ENCODE measurements at places on chromosomes 5 and 9.
A peak's percentile ranks its signal among the peaks of the same experiment; 100 is the strongest.

DNA sequence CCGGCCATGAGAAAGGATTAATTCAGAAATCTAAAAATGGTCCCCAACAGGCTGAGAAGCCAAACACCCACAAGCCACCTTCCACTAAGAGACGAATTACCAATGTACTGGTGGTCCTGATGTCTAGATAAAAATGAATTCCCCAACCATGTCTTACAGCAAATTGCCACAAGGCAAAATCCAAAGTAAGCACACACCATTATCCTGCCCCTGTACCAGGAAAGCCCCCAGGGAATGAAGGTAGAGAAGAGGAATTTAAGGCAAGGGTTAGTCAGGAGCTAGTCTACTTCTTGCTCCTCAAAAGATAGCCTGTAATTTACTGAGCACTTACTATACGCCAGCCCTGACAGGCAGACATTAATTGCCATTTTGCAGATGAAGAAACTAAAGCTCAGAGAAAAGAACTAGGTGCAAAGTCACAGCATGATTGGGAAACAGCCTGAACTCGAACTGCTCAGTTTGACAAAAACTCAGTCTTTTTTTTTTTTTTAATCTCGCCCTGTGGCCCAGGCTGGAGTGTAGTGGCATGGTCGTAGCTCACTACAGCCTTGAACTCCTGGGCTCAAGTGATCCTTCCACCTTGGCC, 64.3 kb downstream of the RAPGEF1 start:
- DNase-seq = no peak

DNA sequence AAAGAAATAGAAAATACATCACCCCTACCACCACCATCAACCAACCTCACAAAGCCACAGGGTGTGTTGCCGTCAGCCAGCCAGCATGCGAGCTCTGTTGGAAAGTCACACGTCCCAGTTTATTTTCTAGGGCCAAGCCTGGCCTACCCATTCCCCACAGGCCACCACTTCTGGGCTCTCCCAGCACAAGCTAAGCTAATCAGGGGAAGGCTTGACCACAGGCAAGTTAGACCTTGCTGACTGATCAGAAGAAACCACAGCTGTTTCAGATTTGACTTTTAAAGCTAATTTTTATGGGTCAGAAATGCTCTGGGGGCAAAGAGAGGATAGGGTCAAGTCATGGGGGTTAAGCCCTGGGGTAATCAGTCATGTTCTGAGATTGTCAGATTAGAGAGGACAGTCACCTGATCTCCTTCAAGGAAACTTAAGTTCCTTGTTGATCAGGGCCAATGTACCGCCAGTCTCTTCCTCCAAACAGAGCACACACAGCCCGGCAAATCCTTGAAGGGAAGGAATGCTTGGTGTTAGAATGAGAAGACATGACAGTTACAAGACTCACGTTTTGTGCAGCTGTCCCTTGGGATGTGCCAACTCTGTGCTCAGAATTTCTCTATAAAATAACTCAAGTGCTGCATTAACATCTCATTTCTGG, 7.6 kb downstream of the SHB start:
- DNase-seq = no peak

- peak; percentile 38 for DNase-seq
These were observed 36.8 kb downstream of the NDST1 start for GRCh38 chr5:150544611-150545219.

DNA sequence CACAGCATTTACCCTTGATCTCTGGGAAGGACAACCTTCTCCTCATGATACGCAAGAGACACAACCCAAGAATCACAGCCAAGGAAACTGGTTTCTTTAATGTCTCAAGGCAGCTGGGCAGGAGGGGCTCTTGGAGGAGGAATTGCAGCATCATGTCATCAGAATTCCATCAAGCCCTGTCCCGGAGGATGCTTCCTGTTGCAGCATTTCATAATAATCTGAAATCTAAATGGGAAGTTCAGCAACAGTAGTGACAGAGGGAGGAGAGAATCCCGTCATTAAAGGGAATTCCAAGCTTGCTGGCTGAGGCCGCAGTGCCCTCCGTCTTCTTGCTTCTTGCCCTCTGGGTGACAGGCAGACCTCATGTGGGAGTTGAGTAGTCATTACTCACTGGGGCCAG, 192.7 kb downstream of the TENT4A start:
- DNase-seq = no peak

DNA sequence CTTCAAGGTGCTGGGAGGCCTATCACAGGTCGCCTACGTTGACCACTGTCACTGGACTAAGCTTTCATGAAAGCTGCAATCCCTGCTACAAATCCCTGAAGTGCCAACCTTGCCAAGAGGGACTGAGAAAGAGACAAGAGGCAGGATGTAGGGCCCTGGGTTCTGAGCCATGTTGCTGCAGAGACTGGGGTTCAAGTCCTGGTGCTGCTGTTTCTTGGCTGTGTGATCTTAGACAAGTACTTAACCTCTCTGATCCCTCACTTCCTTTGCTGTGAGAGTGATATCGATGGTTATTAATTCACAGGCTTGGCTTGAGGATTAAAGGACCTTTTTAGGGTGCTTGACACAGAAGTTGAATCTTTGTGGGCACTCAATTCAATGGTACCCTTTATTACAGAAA, 15.5 kb downstream of the CSF1R start:
- DNase-seq = no peak

GRCh38 chr9:72193478-72193881, 44.2 kb downstream of the GDA start:
- no peak for DNase-seq

All from activated CD8-positive, alpha-beta memory T cell treated with anti-CD3 and anti-CD28 coated beads for 1 hour (primary cell).